ENCODE measurements at places on chromosomes 7 and 10.

DNA sequence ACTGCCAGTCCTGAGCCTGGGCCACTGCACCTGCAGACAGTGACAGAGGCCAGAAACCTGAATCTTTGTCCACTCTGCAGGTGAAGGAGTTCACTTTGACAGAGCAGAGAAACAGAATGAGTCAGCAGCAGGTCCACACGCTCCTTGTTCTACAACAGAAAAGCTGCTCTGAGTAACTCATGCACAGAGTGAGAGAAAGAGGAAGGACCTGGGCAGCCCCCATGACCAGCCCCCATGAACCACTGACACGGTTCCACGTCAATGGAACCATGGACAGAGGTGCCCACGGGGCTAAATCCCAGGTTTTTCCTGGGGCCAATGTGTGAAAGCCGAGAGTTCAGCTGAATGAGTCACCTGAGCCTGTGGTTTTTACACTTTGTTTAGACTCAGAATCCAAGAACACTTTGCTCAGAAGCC, 40.8 kb upstream of the CTBP2 start:
- no peak for DNase-seq

DNA sequence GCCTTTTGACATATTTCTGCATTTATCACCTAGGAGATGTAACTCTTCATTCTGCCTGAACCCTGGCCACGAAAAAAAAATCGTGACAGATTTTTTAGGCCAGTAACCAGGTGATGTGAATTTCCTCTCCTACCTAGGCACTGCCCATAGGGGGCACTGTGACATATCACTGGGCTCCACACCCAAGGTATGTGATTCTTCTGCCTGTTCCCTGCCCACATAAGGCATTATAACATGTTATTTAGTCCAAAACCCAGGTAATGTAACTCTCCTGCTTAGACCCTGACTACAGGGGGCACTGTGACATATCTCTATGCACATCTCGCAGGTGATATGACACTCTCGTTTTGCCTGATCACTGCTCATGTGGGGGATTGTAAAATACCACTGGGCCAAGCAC, 29.5 kb upstream of the ZNF107 start:
- no peak for DNase-seq

DNA sequence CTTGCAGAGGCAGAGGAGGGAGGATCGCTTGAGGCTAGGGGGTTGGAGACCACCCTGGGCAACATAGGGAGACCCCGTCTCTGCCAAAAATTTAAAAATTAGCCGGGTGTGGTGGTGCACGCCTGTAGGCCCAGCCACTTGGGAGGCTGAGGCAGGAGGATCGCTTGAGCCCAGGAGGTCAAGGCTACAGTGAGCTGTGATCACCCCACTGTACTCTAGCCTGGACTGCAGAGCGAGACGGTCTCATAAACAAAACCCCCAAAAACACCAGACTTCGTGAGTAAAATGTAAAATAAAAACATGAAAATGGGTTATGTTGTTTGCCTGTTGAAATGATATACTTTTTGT, 699 bp downstream of the LHPP start:
- DNase-seq = no peak

DNA sequence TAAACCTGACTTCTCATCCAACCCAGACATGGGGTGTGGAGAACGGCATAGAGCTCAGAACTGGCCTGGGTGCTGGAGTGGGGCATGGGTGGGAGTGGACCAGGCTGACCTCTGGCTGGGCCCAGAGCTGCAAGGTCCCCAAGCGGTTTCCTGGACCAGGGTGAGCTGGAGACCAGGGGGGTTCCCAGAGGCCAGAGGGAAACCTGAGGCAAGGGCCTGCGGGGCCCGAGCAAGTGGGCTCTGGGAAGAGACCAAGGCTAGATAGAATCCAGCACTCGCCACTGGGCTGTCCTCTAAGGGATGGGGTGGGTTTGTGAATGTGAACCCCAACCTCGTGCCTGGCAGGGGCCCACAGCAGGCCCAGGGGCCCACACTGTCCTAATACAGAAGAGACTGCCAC, 39.4 kb upstream of the RET start:
- DNase-seq = no peak

DNA sequence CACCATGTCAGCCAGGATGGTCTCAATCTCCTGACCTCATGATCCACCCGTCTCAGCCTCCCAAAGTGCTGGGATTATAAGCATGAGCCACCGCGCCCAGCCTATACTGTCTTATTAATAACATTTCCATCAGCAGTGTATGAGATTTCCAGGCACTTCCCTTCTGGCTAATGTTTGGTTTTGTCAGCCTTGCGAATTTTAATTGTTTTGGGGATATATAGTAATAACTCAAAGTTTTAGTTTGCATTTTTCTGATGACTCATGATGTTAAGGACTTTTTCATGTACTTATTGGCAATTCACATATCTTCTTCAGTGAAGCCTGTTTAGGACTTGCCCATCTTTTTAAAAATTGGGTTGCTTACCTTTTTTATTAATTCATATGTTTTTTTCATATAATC, 76.0 kb downstream of the TMEM270 start:
- no peak for DNase-seq

DNA sequence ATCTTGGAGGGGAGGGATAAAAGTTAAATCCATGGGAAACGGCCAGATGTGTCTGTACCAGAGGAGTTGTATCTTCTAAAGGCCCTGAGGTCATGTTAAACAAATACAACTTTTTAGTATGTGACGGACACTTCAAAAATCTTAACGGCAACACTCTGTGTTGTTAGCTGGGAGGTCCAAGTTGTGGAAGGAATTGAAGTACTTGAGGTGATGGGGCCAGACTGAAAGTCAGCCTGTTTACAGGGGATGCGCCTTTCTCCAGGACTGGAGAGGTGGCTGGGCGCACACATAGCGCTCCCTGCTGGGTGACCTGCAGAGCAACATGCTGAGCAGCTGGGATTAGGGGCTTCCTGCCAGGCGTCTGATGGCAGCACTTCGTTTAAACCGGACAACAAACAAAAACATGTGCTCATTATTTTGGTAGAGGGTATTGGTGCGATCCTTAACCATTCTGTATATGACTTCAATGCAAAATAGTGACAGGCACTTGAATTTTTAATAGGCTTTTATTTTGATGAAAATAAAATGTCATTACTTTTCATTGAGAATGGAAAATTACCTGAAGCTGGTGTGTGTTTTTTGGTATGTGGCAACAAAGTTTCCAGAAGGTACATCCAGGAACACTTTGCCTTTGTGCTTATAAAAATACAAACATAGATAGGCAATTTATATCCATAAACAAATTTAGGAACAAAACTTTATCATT, 198.2 kb downstream of the MLLT10 start:
- no peak for DNase-seq

- DNase-seq = no peak
Measured at GRCh38 chr10:45509491-45509890, 135.5 kb downstream of the ALOX5 start.

GRCh38 chr10:63337455-63338251, 128.1 kb downstream of the JMJD1C start:
- DNase-seq = no peak

DNA sequence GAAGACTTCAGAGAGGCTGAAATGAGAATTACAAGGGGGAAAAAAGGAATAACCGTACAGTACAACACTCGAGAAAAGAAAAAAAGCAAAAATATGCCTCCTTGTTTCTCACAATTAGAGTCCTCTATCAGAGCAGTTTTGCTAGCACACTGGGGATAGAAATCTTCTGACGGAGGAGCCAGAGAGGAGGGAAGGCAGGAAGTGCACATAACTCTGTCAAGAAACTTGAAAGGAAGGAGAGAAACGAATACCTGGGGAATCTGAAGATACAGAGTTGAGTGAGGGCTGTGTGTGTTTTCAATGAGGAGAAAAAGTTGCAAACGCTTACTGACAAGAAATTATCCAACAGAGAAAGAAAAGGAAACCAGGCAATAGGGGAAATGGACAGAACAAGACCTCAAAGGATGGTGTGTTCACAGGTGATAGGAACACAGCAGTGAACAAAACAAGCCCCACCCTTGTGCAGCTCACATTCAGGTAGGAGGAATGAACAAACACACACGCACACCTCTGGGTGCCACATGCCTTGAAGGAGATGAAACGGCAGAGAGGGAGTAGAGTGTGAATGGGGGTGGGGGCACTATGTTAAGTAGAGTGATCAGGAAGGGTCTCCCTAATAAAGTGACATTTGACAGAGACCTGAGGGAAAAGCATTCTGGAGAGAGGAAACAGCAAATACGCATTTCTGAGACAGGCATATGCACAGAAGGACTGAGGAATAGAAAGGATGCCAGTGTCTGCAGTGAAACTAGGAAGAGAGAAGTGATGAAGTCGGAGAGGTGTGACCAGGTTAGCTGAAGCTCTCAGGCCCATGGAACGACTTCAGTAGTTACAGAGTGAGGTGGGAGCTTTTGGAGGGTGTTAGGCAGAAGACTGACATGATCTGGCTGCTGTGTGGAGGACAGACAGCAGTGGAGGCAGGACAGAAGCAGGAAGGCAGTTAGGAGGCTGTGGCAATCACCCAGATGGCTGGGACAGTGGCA, 46.7 kb upstream of the SPOCK2 start:
- no peak for DNase-seq

DNA sequence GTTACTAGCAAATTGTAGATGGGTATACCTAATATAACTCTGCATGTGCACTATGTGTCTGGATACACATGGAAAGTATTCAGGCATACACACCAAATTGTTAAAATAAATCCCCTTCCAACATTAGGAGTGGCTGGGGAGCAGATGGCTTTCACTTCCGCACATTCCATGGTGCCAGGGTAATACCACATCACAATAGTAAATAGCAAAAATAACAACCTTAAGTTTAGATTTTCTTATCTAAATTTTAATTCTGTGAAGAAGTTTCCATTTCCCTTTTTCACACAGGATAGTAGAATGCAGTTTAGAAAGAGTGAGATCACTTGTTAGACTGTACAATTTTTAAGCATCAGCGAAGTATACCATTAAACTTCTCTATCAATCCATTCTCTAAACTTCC, 5.8 kb upstream of the ALOX5 start:
- DNase-seq = no peak
